Renal cortical epithelial cell (primary cell): ENCODE measurements at places on chromosomes 11 and 22. TPM values are rescaled to one million over a fixed set of nuclear protein-coding genes. Genes with fewer than 3 reads are reported as not detected.

DNA sequence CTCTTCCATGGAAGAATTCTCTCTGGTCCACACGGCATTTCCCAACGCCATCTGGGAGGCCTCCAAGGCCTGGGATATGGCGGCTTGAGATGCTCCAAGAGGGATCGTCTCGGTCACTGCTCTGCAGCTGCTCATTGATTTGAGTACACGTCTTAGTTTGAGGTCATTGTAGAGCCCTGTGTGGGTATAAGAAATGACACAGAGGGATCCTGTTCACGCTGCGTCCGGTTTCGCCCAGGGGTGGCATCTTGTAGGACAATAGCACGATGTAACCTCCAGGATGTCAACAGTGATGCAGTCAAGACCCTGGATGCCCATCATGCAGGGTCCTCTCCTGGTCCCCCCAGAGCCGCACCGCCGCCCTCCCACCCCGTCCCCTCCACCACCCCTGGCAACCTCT lies 564.6 kb downstream of the BRD1 start:
- no peak for DNase-seq

DNA sequence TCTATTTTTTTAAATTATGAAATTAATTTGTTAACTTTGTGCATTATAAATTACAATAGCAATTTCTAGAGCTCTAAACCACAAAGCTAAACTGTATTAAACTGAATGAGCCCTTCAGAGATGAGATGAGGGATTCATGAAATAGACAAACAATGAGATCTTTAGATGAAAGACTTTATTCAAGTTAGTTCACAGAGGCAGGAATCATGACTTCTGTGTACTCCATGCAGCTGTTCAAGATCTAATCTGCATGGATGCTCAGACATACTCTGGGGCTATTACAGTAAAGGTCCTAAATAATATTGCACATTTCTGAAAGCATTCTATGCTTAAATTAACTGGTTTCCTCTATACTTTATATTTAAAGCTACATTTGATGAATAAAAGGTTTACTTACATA lies 122.7 kb downstream of the FCHSD2 start:
- no peak for DNase-seq

DNA sequence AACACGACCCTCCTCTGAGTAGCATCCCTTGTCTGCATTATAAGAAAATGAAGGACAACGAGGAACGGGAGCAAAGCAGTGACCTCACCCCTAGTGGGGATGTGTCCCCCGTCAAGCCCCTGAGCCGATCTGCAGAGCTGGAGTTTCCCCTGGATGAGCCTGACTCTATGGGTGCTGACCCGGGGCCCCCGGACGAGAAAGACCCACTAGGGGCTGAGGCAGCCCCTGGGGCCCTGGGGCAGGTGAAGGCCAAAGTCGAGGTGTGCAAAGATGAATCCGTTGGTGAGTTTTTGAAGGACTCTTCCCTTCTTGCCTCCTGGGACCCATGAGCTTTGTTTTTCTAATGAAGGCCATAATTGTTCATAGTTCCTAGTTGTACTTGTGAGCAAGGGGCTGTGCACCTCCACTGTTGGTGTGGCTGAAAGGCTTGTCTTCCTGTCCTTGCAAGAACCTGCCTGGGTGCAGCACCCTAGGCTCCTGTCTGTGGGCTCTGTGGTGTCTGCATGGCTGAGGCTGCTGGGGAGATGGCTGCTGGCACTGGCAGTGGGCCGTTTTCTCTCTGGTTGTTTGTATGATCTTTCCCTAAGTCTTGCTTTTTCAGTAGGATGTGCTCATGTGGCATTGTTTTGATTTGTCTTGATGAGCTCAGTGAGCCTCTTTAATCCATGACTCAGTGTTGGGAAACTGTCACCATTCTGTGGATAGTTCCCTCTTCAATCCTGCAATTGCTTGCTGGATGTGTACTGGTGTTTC lies 10.1 kb downstream of the DGCR8 start:
- DNase-seq = no peak

- DNase-seq = no peak
These were observed 8.9 kb downstream of the IL18BP start for GRCh38 chr11:72007587-72007986.

GRCh38 chr11:40877256-40877655 lies 582.2 kb downstream of the LRRC4C start:
- DNase-seq = peak; percentile 38

- no peak for DNase-seq
These were observed 134.4 kb downstream of the METTL15 start for GRCh38 chr11:28242596-28242995.

DNA sequence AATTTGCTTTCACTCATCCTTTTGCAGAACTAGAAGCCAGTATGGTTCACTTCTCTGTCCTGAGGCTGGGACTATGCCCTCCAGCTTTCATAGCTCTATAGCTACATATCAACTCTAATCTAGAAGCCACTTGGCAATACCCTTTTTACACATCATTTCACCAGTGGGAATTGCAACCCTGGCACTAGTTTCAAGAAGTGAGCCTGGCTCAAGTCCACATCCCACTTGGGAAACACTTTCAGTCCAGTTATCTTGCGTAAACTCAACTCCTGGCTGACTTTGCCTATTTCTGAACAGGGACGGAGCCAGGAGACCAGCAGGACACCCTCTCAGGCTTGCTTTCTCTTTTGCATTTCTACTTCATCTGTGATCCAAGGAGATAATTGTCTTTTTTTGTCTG lies 19.9 kb upstream of the FAT3 start:
- peak; percentile 16 for DNase-seq

- peak; percentile 49 for DNase-seq
These were observed 594 bp downstream of the MPST start for GRCh38 chr22:37020192-37020479.

The C11orf97 gene
- 0.20 TPM in 1 of 2 replicates, not detected in the other for total RNA-seq

The CDC42EP1 gene
- 20.8 and 42.7 TPM in 2 replicates for total RNA-seq

The NELL1 gene
- not detected in 2 replicates for total RNA-seq

DNA sequence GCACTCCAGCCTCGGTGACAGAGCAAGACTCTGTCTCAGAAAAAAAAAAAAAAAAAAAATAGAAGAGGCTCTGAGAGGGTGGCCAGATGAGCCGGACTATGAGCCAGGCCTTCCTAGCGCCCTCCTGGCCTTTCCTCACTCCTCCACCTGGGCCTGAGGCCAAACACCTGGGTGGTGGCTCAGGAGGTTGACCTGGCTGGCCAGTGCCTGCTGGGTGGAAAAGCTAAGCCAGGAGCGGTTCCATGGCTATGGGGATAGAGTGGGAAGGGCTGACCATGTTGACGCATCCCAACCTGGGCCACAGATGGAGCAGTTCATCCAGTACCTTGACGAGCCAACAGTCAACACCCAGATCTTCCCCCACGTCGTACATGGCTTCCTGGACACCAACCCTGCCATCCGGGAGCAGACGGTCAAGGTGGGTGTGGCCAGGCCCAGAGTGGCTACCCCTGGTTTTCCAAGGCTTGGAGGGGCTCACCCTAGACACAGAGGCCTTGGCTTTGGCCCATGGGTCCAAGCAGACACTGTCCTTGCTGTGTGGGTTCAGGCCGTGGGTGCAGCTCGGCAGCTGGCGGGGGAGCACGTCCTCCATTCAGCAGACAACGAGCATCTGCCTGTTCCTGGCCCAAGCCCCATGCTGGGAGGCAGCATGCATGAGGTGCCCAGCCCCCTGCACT lies 7.6 kb downstream of the SCYL1 start:
- no peak for DNase-seq

The PIWIL4 gene
- 2.1 and 3.1 TPM in 2 replicates for total RNA-seq

DNA sequence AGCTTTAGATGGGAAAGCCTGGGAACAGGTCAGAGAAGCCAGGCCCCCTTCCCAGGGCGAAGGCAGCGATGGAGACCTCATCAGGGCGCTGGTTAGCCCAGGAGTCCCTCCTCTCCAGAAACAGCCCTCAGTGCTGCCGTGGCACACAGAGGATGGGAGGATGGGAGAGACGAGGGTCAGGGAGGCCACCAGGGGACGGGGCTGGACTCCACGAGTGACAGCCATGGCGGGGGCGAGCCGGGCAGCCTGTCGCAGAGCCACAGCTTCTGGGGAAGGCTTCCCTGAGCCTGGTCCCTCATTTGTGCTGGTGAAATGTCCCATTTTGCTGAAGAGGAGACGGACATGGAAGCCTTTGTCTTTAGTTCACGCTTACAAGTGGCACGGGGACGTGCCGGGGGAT lies 1390.5 kb downstream of the TBC1D22A start:
- no peak for DNase-seq

DNA sequence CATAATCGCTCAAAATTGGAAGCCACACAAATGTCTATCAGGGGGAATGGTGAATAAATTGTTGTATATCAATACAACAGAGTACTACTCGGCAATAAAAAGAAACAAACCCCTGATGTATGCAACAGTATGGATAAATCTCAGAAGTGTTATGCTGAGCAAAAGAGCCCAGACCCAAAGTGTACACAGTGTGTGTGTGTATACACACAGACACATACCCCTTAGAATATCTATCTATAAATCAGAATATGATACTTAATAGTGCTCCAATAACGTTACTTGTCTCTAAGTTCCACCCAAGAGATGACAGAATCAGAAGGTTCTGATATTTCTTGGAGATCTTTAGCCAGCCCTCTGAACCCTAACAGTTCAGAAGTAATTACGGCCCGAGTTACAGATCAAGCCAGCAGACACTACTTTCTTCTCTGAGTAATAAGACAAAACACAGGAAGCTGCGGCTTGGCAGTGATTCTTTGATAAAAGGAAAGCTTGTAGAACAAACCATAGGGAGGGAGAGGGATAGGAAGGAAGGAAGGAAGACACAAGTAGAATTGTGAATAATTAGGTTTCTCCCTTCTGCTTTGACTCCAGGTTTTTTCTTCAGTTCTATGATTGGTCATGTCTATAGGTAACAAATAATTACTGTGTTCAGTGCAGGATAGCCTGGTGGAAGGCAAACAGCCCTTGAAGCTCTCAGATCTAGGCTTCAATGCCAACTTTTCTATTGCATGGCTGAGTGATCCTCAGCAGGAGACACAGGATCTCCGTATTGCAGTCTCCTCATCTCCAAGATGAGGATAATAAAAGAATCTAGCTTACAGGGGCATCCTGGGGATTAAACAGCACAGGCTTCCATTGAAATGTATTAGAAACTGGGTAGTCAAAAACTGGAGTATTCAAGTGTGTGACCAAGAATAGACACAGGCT lies 75.6 kb upstream of the TEAD1 start:
- DNase-seq = peak; percentile 49

The POLD3 gene
- total RNA-seq = 7.3 and 13.4 TPM in 2 replicates

- peak; percentile 29 for DNase-seq
These were observed 21.1 kb downstream of the RTN4R start for GRCh38 chr22:20247010-20247505.

The BBS1 gene
- total RNA-seq = 20.7 and 120 TPM in 2 replicates

GRCh38 chr11:88508759-88509581 lies 171.4 kb upstream of the CTSC start:
- peak; percentile 18 for DNase-seq

DNA sequence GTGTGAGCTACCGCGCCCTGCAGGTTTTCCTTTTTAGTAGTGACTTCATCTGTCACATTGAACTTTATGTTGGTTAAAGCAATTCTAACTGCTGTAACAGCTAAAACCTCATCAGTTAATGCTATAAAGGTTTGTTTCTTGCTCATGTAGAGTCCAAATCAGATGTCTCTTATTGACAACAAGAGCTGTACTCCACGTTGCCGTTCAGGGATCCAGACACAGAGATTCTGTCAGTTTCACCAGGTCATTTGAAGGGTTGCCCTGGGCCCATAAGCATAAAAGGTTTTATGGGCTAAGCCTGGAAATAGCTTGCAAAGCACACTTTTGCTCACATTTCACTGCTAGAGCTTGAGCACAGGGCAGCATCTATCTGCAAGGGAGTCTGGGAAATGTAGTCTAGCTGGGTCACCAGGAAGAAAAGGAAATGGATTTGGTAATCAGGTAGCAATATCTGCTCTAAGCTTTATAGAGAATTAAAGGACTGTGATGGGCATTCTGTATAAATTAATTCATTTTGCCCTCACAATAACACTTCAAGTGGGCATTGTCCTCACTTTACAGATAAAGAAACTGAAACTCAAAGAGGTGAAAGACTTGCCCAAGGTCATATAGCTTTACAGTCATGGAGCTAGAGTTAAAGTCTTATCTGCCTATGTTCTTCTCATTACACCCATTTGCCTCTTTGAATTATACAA lies 25.2 kb upstream of the PTPRJ start:
- no peak for DNase-seq

The SLC22A9 gene
- not detected in 2 replicates for total RNA-seq

The RIC3 gene
- total RNA-seq = 2.4 and 6.1 TPM in 2 replicates

DNA sequence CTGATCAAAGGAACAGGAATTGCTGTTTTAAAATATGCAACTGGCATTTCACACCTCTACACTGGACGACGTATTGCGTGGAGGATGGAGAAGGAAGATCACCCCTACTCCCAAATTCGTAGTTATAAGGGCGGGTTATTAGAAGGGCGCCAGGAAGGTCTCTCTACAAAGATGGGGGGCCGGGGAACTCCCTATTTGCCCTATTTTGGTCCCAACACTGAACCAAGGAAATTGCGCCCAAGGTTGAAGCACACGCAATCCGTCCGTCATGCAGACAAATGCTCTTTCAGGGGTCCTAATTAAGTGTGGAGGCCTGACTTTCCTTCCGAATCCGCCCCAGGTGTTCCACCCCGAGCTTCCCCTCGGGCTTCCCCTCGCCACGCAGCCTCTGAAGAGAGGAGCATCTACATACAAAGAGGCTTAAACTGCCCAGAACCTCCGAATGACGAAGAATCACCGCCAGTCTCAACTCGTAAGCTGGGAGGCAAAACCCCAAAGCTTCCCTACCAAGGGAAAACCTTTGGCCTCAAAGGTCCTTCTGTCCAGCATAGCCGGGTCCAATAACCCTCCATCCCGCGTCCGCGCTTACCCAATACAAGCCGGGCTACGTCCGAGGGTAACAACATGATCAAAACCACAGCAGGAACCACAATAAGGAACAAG lies 396 bp downstream of the NPAT start:
- no peak for DNase-seq

The OR8D1 gene
- total RNA-seq = not detected in 2 replicates

- no peak for DNase-seq
These were observed 345.6 kb upstream of the B3GAT1 start for GRCh38 chr11:134757633-134758032.

DNA sequence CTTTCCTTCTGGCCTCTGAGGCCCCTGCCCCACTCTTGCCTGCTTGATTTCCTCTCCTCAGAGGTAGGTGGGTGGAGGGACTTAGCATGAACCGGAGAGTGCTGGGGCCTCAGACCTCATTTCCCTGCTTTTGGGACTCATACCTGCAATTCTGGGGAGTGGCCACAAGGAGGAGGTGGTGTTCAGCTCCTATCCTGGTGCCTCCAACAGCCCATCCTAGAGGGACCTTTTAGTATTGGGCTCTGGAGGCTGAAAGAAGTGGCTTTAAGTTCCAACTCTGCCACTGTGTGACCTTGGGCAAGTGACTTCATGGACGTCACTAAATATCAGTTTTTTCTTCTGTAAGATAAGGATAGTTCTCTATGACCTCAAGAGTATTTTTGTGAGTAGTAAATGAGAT lies 98.6 kb downstream of the KIAA1671 start:
- DNase-seq = no peak

The AGBL2 gene
- total RNA-seq = 0.17 and 2.1 TPM in 2 replicates

DNA sequence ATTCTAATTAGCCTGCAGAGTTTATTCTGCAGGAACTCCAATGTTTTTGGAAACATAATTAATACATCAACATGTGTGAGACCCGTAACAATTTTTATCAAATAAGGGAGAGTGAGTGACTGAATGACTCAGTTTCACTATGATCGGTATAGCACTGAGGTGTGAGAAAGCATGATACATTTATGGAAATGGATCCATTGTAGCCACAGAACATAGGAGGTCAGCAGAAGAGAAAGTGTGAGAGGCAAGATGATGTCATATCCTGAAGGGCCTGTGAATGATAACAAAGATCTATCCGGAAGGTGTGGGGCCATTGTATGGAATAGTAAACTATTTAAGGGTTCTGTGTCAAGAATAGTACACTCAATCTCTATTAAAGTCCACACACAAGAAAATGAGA lies 1406.1 kb upstream of the TENM4 start:
- no peak for DNase-seq
